T-helper 1 cell treated with Interleukin-12 subunit alpha and Interleukin-12 subunit beta and Interleukin-4 antibody, amounts not matched to agents 30 ng/mL and 1 ng/mL, for 36 hours (primary cell): ENCODE measurements at places on chromosomes 12 and 14. TPM values are rescaled to one million over a fixed set of nuclear protein-coding genes. Genes with fewer than 3 reads are reported as not detected.

The POTEM gene
- total RNA-seq = not detected in 2 replicates

The ZFHX2 gene
- 2.9 and 3.2 TPM in 2 replicates for total RNA-seq

The HPD gene
- not detected in 2 replicates for total RNA-seq

The MEG3 gene
- not detected in 2 replicates for total RNA-seq

The GPR68 gene
- total RNA-seq = 43.8 and 45.5 TPM in 2 replicates

The EIF2S3B gene
- total RNA-seq = 0.66 TPM in 2 replicates

The ATN1 gene
- total RNA-seq = 42.9 and 44.1 TPM in 2 replicates

The TAS2R43 gene
- total RNA-seq = 1.0 and 1.2 TPM in 2 replicates

The CLEC4C gene
- total RNA-seq = not detected in 2 replicates

The RIMBP2 gene
- total RNA-seq = not detected in 2 replicates

The KRT71 gene
- total RNA-seq = not detected in 2 replicates

The SLC6A13 gene
- 0.78 and 0.95 TPM in 2 replicates for total RNA-seq

The NCAPD2 gene
- 112 and 123 TPM in 2 replicates for total RNA-seq

The RAD9B gene
- 0.90 and 1.3 TPM in 2 replicates for total RNA-seq

The DNAH10 gene
- 0.20 and 0.25 TPM in 2 replicates for total RNA-seq

The CYP27B1 gene
- 3.8 and 4.9 TPM in 2 replicates for total RNA-seq
